ENCODE measurements at places on chromosomes 12 and 14.
A peak's percentile ranks its signal among the peaks of the same experiment; 100 is the strongest.

- no peak for DNase-seq
Measured at GRCh38 chr14:77985211-77985615, 185.0 kb upstream of the NRXN3 start.

GRCh38 chr12:106901276-106901675 is 54.4 kb upstream of the TMEM263 start:
- peak; percentile 11 for DNase-seq

DNA sequence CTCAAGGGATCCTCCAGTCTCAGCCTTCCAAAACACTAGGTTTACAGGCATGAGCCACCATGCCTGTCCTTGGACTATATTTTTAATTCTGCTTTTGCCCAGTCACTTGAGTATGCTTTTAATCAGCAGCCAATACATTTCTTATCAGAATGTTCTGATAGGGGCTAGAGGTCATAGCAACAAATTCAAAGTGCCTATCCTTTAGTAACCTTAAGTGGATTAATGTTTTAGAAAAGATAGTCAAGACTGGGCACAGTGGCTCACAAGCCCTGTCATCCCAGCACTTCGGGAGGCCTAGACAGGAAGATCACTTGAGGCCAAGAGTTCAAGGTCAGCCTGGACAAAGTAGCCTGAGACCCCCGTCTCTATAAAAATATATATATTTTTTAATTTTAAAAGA is 37.1 kb downstream of the CKB start:
- no peak for DNase-seq

DNA sequence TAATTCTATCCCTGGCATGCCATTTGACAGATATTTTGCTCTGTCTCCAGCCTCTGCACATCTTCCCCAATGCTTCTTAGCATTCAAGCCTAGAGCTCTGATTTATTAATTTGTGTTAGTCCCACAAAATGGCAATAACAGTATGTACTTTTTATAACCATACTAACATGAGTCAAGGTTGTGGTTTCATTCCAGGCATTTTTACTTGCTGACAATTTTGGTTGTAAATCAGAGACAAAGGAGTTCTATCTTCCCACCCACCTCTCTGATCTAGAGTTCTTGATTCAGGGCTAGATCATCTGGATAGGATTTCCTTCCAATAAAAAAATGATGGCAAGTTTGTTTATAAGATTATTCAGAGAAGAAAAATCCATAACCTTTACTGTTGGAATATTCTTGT is 18.5 kb upstream of the CISTR start:
- peak; percentile 98 for DNase-seq

DNA sequence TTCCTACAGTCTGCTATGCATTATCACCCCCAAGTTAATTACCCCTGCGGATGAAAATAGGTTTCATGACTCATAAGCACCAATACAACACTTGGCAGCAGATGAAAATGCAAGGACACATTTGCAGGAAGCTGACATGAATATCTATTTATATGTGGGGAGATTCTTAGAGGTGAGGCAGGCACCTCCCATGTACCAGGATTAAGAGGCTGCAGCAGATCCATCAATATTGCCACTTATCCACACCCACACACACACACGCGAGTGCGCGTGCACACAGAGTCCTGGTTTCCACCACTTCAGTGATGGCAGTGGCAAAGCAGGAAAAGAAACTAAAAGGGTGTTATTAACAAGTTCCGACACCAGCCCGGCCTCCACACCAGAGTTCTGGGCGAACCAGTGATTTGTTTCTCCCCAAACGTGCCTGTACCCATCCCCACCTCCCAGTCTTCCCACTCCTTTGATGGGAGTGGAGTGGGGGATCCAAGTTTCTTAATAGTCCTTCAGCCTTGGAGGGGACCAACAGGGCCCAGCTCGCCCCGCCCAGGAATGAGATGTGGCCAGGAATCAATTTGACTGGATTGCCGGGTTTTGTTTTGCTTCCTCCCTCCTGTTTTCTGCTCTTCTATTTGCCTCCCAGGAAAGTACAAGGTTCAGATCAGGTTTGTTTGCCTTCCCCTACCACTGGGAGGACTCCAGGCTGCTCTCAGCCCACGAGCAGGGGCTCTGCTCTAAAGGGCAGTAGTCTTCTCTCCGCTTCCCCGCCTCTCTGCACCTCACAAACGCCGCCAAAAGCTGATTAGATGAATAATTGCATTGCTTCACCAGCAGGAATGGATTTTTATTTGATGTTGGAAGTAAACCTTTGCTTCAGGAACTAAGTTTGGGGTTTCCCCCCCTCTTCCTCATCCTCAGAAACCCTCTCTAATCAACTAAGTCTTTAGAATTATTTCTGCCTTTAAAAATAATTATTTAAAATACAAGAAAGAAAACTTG is 5.2 kb downstream of the IRF2BPL start:
- DNase-seq: peak; percentile 40

GRCh38 chr12:6507102-6507998 is 13.4 kb downstream of the NCAPD2 start:
- DNase-seq: no peak

GRCh38 chr14:62307844-62308243 is 545.6 kb downstream of the SNAPC1 start:
- DNase-seq: no peak

- no peak for DNase-seq
Measured at GRCh38 chr12:47739979-47740378, 14.7 kb upstream of the ENDOU start.

DNA sequence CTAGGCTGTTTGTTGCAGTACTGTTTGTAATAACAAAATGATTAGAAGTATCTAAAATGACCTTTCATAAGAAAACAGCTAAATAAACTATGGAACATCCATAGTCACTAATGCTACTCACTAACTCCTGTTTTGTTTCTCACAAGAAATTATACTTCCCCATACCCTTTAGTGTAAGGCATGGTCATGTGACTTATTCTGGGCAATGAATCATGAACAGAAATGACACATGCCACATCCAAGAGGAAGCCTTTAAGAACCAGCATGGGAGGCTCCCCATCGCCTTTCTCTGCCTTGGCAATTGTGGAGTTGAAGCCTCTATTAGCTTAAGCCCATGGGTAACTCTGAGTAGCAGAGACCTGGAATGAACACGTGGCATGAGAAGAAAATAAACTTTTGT is 49.3 kb downstream of the KSR2 start:
- no peak for DNase-seq

- peak; percentile 71 for DNase-seq
Measured at GRCh38 chr12:89353823-89354611, 1.7 kb upstream of the DUSP6 start.

DNA sequence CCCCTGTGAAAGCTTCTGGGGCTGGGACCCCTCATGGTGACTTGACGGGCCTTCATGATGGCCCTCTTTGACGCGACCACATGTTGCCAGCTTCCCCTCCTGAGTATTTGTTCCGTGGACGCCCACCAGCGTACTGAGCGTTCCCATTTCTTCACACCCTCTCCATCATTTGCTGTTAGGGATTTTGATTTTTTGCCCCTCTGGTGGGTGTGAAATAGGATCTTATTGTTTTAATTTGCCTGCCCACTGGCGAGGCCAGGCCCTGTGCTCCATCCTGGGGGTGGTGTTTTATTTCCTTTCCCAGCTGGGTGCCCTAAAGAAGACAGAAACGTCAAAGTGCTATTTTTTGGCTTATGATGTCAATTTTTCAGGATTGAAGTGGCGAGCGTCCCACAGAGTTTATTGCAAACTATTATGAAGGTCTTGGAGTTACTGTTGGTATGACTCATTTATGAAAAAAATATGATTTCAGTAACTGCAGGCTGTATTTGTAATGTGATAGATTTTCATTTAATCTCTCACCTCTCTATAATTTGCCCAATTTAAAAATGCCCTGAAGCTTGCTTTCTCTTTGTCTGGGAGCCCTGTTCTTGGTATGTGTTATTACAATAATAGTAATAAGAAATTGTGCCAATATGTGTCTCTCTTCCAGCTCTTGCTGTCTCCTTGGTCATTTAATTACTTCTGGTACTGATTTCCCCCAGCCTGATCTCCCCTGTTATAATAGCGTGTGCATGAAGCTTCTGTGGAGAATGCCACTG is 99.6 kb downstream of the SLC25A47 start:
- peak; percentile 46 for DNase-seq

DNA sequence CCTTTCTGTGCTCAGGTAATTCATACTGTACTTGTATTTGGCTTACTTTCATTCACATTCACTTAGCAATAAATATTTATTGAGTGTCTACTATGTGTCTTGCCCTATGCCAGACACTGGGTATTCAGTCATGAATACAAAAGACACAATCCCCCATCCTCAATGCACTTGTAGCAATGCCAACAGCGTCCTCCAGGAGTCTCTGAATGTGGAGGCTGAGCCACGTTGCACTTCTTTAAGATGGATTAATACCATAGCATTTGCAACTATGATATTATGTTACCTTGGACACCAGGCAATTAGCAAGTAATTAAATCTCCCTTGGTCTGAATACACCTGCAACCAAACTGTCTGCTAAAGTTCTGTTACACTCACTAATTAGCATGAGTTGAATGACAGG is 58.8 kb downstream of the OTX2 start:
- no peak for DNase-seq

DNA sequence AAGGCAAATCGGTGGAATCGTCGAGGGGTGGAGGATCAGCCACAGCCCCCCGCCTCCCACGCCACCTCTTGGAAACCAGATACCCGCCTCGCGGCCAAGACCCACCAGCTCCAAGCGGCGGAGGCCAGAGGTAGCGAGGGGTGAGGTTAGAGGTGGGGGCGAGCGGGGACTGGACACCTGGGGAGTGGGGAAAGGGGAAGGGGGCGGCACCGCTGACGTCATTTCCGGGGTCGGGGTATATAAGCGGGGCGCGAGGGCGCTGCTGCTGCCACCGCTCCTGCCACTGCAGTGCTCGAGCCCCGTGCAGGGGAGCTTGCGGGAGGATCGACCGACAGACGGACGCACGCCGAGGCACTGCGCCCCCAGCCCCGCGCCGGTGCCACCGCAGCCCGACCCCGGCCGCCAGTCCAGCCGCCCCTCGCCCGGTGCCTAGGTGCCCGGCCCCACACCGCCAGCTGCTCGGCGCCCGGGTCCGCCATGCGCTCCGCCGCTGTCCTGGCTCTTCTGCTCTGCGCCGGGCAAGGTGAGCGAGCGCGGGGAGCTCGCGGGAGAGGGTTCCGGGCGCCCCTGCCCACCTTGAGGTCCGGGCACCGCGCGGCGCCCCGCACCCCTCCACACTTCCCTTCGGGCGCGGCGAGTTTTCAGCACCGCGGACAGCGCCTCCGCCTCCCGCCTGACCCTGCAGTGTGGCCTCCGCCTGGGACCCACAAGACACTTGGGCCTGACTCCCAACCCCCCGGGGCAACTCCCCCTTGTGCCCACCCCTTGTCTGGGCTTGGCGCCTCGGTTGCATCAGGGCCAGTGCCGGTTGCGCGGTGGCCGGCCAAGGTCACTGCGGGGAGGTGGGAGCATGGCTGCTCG is at the start of gene CHGA:
Gene CHGA (plus strand): TSS at position 268 of the 861 bp plus-strand sequence. CDS start 210 bp downstream, at position 478.
- DNase-seq: peak; percentile 18

DNA sequence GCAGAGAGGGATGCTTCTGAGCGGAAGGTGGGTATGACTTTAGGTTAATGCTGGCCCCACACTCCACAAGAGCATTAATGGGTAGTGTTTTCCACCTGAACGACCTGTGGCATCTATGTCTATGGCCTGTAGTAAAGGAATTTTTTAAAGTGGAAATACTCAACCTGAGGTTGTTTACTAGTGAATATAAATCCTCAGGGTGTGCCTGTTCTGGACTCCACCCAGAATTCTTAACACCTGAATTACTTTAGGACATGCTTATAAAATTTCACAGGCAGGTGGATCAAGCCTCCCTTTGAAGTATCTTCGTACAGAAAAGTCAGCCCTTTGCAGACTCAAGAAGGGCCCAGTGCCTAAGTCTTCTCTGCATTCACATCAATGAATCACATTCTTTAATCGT is 196.1 kb downstream of the ESR2 start:
- no peak for DNase-seq

- DNase-seq: peak; percentile 49
Measured at GRCh38 chr14:65872536-65872935, 460.0 kb downstream of the FUT8 start.

All from AG10803 (cell line).